ENCODE measurements at places on chromosomes 16 and 17. TPM values are rescaled to one million over a fixed set of nuclear protein-coding genes. Genes with fewer than 3 reads are reported as not detected.

DNA sequence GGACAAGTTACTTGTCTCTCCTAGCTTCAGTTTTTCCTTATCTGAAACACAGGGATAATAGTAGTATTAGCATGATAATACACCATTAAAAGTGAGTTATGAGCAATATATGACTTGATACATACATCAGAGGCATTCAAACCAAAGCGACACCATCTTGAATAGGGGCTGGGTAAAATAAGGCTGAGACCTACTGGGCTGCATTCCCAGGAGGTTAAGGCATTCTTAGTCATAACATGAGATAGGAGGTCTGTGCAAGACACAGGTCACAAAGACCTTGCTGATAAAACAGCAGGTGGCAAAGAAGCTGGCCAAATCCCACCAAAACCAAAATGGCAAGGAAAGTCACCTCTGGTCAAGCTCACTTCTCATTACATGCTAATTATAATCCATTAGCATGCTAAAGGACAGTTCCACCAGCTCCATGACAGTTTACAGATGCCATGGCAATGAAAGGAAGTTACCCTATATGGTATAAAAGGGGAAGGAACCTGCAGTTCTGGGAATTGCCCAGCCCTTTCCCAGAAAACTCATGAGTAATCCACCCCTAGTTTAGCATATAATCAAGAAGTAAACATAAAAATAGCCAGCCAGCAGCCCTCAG is 37.2 kb upstream of the HS3ST3A1 start:
- no peak for DNase-seq

- DNase-seq = no peak
These were observed 3.4 kb downstream of the HS3ST3B1 start for GRCh38 chr17:14304222-14304772.

DNA sequence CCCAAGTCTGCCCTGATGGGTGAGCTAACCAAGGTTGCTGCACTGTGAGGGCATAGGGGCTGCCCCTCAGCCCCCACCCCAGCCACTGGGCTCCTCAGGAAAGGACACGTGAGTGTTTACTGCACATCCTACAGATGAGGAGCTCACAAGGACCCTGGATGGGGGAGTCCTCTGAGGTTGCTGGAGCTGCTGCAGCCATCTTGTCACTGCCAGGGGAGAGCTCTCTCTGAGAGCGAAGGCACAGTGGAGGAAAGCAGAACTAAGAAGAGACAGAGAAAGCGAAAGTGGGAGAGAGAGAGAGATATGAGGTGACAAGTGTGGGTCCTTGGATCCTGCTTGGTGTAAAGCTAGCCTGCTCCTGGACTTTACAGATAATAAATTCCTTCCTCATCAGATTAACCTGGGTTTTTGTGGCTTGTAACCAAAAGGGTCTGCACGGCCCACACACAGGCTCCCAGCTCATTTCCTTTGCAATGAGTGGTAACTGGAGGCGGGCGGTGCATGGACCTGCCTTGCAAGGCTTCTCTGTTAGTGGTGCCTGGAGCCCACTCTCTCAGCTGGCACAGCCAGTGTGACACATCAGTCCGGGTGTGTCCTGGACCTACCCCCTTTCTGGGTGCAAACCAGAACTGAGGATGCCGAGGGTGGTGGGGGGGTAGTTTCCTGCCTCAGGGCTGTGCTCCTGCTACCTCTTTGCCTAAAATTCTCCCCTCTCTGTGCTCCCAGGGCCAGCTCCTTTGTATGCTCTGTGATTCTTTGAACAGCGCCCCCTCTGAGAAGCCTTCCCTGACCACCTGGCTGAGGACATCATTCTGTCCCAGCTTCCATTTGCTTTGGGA is 14.2 kb downstream of the SNX20 start:
- DNase-seq = no peak

DNA sequence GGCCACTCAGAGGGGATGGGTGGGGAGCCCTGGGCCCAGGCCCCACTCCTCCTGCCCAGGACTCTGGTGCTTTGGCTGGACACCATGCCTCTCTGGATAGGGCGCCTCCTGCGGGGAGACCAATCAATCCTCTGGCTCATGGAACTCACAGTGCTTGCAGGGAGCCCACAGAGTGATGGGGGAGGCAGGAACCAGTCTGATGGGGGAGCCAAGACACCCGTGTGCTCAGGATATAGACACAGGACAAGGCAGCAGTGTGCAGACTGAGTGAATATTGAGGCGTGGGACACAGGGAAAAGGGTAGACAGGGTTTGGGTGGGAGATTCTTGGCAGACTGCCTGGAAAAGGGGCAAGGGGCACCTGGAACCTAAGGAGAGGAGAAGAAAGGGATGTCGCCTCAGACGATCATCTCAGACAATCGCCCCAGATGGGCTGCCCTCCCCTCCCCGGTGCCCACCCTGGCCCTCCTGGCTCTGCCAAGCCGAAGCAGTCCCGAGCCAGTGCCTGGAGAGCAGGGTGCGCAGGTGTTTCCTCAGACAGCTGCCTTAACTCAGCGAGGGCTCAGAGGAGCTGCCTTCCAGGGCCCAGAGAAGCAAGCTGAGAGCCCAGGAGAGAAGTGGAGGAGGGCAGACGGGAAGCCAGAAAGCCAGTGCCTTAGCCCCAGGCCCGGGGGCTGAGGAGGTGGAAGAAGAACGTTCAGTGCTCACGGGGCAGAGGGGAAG is 37.4 kb upstream of the DLX4 start:
- no peak for DNase-seq

GRCh38 chr16:29875206-29875605 is 12.2 kb upstream of the CDIPT start:
- no peak for DNase-seq

GRCh38 chr16:70434484-70435260 is 4.2 kb downstream of the ST3GAL2 start:
- DNase-seq = no peak

Gene TMEM101
- 32.8 TPM for total RNA-seq
